Esophagus muscularis mucosa (tissue), 4 donors: ENCODE measurements at places on chromosomes 7 and 10.

- no peak for DNase-seq
Measured at GRCh38 chr10:51073453-51074237, 642 bp upstream of the PRKG1 start.

GRCh38 chr10:52672880-52673279, 99.7 kb downstream of the MBL2 start:
- no peak for DNase-seq

DNA sequence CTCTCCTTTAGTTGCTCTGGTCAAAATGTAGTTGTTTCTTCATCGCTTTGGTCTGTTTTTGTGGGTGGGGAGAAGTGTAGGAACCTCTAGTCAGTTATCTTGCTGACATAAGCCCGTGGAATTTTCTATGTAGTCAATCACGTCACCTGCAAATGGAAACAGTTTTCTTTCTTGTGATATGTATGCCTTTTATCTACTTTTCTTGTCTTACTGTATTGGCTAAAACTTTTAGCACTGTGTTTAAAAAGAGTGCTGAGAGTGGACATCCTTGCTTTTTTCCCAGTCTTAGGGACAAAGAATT, 42.3 kb downstream of the AKR1E2 start:
- no peak for DNase-seq

DNA sequence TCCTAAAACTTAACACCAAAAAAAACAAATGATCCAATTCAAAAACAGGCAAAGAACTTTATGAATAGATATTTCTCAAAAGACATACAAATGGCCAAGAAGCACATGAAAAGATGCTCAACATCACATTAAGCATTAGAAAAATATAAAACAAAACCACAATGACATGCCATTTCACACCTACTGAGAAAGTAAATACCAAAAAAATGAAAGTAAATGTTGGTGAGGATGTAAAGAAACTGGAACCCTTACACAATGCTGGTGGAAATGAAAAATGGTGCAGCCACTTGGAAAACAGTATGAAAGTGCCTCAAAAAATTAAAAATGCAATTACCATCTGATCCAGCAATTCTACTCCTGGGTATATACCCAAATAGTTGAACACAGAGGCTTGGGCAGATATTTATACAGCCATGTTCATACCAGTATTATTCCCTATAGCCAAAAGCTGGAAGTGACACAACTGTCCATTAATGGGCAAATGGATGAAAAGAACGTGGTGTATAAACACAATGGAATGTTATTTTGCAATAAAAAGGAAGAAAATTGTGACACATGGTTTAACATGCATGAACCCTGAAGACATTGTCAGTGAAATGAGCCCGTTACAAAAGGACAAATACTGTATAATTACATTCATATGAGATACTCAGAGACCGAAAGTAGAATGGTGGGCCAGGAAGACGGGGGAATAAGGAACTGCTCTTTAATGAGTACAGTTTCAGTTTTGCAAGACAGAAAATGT, 89.0 kb downstream of the JMJD1C start:
- no peak for DNase-seq

- DNase-seq, result no peak
Measured at GRCh38 chr7:99409806-99410205, 1.0 kb downstream of the BUD31 start.
